ENCODE measurements at places on chromosomes 4 and X.

DNA sequence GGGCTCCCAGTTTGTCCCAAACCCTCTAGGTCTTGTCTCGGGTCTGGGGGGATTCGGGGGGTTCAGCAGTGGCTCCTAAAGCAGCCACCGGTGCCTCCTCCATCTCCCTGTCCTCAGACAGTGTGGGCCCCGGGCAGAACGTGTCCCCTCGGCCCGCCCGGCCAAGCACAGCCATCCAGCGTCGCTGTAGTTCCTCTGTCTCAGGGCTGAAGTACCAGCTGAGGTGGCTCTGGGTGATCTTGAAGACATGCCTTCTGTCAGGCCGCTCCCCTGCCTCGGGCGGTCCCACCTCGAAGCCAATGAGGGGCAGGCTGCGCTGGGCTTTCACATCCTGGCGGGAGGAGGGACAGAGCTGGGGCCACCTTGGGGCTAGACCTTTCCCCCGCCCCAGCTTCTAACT, 5.9 kb downstream of the TSR2 start:
- H3K27me3 ChIP-seq: no peaks in the 10 kb centered on the region
- H3K4me3 ChIP-seq: no peak overlapping the region
- DNase-seq: no peak
- H3K4me1 ChIP-seq: peaks cover 10% of the 10 kb centered on the region

- no peaks in the 10 kb centered on the region for H3K27me3 ChIP-seq
- H3K27ac ChIP-seq: peak overlapping the region; percentile 87
- peaks cover 14% of the 10 kb centered on the region for H3K36me3 ChIP-seq
- H3K4me1 ChIP-seq: peaks cover 27% of the 10 kb centered on the region
These were observed 736 bp downstream of the BDH2 start for GRCh38 chr4:103098756-103099440.

- no peak overlapping the region for H3K27ac ChIP-seq
- no peak for DNase-seq
- no peaks in the 10 kb centered on the region for H3K27me3 ChIP-seq
- H3K4me1 ChIP-seq: no peaks in the 10 kb centered on the region
- H3K36me3 ChIP-seq: peaks cover 2% of the 10 kb centered on the region
These were observed 16.0 kb upstream of the EPGN start for GRCh38 chr4:74292111-74292870.

GRCh38 chr4:110119337-110119736, 79.1 kb downstream of the ELOVL6 start:
- H3K27ac ChIP-seq: no peak overlapping the region
- DNase-seq: no peak
- no peaks in the 10 kb centered on the region for H3K27me3 ChIP-seq
- no peaks in the 10 kb centered on the region for H3K36me3 ChIP-seq

DNA sequence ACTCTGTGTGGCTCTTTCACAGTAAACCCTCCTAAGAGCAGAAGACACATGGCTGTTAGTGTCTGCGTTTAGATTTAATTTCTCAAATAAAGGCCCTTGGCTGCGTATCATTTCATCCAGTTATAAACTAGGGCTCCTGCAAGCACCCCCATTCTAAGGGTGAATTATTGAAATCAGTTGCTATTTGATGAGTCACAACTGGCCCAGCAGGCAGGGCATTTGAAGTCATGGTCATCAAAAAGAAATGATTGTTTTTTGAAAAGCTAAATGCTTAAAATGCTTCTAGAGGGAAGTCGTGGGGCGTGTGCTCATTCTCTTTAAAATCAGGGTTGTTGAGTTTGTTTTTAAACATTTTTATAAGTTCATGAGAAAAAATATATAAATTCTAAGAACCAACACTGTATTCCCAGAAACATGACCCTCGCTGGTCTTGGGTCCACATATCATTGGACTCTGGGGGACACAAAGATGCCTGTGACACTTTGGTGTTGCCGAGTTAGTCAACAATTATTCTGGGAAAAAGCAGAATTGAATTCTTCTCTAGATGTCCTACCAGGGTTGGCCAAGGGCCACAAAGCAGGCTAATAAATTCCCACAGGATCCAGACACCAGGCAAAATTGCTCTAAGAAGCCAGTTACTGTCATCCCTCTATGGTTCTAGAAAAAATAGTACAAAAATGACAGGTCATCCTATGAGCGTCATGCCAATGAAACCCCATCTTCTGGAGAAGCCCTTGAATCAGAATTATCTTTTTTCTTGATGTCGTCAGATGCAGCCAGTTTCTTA, 99.5 kb upstream of the MYOZ2 start:
- DNase-seq: no peak
- H3K4me3 ChIP-seq: no peak overlapping the region
- no peaks in the 10 kb centered on the region for H3K36me3 ChIP-seq
- H3K4me1 ChIP-seq: peaks cover 57% of the 10 kb centered on the region

DNA sequence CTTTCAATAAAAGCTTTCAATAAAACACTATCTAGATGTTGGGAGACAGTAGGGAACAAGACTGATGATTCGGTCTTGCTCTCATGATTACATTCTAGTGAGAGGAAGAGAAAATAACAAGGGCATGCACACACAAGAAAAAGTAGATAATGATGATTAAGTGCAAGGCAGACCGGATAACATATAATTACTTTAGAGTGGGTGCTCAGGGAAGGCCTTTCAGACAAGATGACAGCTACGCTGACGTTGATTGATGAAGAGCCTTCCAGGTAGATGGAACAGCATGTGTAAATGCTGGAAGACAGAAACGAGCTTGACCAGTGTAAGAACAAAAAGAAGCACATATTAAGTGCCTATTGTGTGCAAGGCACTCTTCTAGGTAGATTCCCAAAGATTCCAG, 43.4 kb downstream of the TXK start:
- no peak overlapping the region for H3K4me3 ChIP-seq
- H3K27me3 ChIP-seq: peaks cover 40% of the 10 kb centered on the region
- H3K36me3 ChIP-seq: no peaks in the 10 kb centered on the region
- H3K27ac ChIP-seq: no peak overlapping the region

All from osteocyte (in vitro differentiated cells).